ENCODE measurements at places on chromosomes 4 and X.
A peak's percentile ranks its signal among the peaks of the same experiment; 100 is the strongest.

DNA sequence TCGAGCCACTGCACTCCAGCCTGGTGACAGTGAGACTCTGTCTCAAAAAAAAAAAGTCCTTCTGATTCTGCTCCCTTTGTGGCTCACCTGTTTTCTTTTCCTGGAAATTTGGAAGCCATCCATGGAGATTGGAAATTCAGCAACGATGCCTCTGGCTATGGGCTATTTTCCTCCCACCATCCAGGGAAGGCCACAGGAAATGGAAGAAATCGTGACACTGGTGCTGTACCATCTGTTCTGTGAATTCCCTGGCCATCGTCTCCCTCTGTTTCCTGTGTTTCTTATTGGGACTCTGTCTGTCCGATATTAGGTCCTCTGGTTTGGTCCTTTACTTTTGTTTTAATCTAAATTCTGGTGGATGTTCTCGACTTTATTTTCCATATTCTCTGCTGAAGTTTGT is 29.4 kb upstream of the ADRA2C start:
- DNase-seq: no peak

DNA sequence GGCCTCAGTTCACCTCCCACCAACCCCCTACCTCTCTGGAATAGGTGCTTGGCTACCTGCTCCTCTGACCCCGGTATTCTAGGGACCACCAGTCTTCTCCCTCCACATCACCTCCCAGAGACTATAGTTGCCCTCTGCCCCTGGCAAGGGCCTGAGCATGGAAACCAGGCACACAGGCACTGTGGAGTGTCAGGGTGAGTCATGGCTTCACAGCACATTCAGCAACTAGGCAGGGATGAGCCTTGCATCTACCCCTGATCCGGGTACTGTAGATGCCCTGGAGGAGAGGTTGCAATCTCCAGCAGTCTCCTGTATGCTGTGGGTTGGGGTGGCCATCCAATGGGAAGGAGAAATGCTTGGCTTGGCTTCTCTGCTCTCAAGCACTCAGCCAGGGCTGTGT is 472.7 kb downstream of the IDS start:
- no peak for DNase-seq

GRCh38 chrX:3526071-3526470 is 179.6 kb upstream of the MXRA5 start:
- no peak for DNase-seq

DNA sequence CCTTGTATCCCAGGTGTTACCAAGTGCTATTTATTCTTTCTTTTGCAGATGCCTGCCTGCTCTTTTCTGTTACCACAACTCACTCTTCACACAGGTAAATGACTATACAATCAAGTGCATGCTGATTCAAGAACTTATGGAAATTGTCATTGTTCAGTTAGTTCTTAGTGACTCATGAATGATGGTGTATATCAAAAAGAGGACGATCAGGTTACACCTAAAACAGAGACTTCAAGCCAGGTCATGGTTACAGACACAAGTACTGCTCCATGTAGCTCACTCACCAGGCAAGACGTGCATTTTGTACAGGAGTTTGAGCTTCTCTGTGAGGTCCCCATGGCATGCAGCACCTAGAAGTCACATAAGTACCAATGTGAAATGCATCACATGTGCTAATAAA is 59.3 kb upstream of the UCP1 start:
- no peak for DNase-seq

DNA sequence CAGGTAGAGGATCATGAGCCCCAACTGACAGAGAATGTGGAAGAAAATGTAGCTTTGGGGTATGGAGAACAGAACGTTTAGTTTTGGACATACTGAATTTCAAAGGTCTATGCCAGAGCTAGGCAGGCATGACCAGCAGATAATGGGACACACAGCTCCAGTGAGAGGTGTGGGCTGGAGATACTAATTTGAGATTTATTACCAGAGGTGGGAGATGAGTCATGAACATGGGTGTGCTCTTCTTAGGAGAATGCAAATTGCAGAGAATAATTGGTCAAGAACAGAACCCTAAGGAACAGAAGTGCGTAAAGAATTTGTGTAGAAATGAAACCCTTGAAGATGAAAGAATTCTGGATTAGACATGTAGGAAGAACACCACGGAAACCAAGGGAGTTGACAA is 125.2 kb downstream of the PACRGL start:
- no peak for DNase-seq

DNA sequence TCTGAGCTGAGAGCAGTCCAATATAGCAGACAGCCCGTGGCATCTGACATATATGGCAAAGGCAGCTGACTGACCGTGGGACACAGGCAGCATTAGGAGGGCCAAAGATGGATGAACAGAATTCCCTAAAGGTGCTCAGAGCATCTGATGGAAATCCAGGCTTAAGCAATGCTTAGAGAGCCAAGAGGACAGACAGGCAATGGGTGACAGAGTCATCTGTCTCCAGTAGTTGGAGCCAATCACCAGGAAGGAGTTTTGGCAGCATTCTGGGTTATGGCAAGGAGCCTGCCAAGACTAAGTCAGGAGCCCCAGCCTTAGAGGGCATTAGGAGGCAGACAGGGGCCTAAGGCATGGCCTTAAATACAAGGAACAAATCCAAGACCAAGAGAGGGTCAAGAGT is 153.3 kb upstream of the USP9X start:
- DNase-seq: no peak

DNA sequence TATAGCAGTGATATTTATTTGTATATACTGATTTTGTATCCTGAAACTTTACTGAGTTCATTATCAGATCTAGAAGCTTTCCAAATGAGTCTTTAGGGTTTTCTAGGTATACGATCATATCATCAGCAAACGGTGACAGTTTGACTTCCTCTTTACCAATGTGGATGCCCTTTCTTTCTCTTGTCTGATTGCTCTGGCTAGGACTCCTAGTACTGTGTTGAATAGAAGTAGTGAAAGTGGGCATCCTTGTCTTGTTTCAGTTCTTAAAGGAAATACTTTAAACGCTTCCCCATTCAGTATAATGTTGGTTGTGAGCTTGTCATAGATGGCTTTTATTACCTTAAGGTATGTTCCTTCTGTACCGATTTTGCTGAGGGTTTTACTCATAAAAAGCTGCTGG is 37.5 kb downstream of the CBR4 start:
- no peak for DNase-seq

GRCh38 chr4:6263526-6264224 is 6.0 kb upstream of the WFS1 start:
- DNase-seq: no peak

GRCh38 chr4:71446479-71447081 is 107.8 kb downstream of the SLC4A4 start:
- no peak for DNase-seq

DNA sequence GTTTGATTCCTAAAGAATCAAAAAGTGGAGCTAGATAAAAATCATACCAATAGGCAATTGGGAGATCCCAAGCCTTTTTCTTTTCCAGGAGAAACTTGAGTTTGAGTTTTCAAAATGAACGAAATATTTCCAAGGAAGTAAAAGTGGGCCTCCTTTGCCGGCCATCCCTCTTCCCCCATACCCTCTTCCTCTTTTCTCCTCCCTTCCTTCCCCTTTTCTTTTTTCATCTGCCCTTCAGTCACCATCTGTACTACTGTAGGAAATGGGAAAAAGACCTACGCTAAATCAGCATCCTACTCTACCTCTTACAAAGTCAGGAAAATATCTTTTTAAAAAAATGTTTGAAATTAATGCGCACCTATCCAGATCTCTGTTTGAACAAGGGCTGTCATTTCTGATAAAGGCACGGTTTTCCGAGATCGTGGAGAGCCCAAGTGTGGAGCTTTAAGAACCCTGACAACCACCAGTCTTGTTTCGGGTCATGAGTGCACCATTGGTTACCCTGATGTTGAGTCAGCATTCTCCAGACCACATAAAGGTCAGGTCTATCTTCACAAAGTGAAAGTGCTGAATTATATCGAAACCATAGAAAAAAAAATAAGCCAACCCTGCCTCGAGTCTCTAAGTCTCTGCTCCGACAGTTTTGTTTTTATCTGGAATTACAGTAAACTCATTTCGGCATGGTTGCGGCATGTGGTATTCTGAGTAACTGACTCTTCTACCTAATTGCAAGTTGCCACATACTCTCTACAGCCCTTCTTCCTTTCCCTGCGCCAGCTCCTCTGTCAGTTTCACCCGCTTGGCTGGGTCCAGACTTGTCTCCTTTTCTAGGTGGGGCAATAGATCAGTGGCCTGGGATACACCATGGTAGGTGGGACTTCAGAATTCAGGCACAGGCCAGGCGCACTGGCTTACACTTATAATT is 140.2 kb upstream of the KLF3 start:
- peak; percentile 4 for DNase-seq

All from T-helper 22 cell (primary cell).